Astrocyte of the hippocampus (primary cell): ENCODE measurements at places on chromosomes 2 and 18.

GRCh38 chr2:8235419-8235818 is 446.4 kb upstream of the ID2 start:
- no peak for DNase-seq

GRCh38 chr2:85692039-85692645 is 2.0 kb upstream of the GNLY start:
- no peak for DNase-seq

GRCh38 chr2:224969633-224970260 is 72.5 kb downstream of the DOCK10 start:
- DNase-seq, result no peak

DNA sequence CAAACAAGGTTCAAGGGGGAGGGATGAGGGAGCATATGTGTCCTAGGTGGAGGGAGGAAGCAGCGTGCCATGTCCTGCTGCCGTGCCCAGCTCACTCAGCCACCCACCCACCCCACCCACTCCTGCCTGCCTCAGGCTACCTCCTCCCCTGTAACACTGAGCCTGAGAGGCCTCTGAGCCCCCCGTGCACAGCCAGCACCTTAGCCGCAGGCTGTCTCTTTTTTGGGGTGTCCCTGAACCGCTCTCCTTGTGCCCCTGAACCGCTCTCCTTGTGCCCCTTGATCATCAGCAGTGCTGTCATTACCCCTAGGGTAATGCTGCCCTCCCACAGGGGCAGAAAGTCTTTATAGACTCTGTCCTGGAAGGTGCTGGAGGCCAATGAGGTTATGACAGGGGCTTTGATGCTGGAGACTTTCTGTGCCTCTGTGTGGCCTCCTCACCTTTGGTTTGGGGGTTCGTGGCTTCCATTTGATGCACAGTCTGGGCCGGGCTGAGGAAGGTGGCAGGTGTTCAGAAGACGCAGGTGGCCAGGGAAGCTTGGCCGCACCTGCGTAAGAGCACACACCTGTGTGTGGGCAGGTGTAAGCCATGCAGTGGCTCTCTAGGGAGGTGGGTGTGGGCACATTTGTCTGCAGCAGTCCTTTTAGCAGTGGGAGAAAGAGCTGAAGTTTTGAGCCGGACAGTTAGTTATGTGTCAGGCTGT is 140.0 kb downstream of the SEPTIN10 start:
- DNase-seq, result no peak

DNA sequence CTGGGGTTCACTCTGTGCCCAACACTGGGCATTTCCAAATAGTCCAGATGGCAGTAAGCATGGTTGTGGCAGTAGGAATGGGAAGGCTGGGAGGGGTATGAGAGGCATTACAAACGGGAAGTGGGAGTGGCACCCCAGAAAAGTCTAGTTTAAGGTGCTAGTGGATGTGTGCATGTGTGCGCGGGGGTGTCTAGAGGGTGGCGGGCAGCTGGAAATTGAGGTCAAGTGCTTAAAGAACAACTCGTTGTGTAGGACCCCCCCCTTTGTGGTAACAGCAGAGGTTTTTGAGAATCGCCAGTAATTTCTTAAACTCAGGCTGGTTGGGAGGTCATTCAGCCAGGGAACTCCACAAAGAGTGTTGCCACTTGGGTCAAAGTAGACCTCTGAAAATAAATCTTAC is 69.9 kb downstream of the RHBDD1 start:
- DNase-seq, result no peak

- peak; percentile 32 for DNase-seq
Measured at GRCh38 chr2:20231598-20232026, 6.7 kb upstream of the SDC1 start.

GRCh38 chr2:200863782-200864175 is 679 bp downstream of the CLK1 start:
- DNase-seq, result no peak

DNA sequence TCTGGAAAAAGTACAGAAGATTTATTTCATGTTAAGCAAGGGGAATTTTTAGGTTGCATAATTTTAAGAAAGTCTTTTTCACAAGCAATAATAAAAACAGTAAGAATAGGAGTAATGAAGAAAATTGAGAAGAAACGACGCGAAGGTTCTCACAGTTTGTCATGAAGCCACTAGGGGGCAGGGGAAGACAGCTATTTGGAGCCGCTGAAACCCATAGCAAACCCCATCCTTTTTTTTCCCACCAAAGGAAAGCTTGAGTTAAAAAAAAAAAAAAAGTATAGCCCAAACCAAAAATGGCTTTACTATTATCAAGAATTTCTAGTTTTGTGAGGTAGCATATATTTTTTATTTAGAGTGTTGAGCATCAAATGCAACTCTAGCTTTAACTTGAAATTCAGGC is 300.9 kb downstream of the PHLPP1 start:
- DNase-seq, result peak; percentile 76

- DNase-seq, result no peak
Measured at GRCh38 chr2:47379384-47379783, 23.6 kb upstream of the MSH2 start.

- peak; percentile 61 for DNase-seq
Measured at GRCh38 chr18:3594760-3595368, 144.9 kb downstream of the TGIF1 start.

- DNase-seq, result no peak
Measured at GRCh38 chr2:136014411-136014810, 29.0 kb upstream of the DARS1 start.

GRCh38 chr2:169007356-169007755 is 23.8 kb downstream of the ABCB11 start:
- no peak for DNase-seq

DNA sequence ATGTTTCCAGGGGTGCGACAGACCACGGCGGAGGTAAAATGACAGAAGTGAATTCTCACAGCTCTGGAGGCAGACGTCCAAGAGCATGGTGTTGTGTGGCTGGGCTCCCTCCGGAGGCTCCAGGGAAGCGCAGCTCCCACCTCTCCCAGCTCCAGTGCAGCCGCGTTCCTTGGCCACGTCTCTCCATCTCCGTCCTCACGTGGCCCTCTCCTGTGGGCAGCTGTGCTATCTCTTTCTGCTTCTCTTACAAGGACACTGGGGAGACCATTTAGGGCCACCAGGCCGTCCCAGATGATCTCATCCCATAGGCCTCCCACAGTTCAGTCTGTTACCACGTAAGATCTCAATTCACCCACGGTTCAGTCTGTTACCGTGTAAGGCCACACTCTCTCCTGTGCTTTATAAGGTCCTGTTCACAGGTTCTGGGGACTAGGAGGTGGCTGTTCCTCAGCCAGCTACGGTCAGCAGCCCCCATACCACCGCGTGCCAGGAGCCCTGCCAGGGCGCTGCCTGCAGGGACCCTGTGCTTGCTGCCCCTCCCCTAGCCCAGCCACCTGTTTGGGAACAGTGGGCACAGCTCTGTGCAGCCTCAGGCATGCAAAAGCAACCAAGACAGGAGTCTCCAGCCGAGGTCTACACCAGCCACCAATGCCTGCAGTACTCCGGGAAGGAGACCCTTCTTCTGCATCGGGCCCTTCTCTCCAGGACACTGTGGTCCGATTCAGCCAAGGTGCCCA is 2.9 kb upstream of the MAB21L4 start:
- no peak for DNase-seq

- no peak for DNase-seq
Measured at GRCh38 chr2:179677746-179678505, 183.5 kb downstream of the ZNF385B start.

- DNase-seq, result no peak
Measured at GRCh38 chr2:69386360-69386759, 667 bp downstream of the GFPT1 start.

DNA sequence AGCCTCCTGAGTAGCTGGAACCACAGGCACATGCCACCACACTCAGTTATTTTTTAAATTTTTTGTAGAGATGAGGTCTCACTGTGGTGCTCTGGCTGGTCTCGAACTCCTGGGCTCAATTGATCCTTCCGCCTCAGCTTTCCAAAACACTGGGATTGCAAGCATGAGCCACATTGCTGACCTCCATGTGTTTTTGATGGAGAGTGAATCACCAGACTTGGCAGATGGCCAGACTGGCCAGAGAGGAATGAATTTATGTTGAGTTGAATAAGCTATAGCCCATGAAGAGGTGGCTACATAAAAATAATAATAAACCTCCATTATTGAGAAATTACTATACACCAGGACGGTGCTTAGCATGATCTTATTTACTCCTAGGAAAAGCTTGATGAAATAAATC is 91.5 kb downstream of the MREG start:
- peak; percentile 85 for DNase-seq

DNA sequence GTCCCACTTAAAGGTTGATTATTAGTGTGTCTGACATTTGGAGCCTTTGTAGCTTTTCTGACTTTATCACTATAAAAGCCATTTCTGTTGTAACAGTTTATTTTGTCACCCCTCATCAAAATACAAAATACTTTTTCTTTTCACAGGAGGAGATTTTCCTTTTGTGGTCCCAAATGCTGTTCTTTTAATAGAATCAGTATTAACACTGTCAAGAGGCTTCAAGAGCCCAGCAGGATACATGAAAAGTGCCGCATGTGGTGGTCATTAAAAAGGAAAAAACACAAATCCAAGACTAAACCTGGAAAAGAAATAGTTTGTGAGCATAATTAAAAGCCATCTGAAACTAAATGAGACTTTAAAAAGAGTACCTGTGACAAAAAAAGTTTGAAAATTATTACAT is 515.7 kb downstream of the DCDC2C start:
- no peak for DNase-seq

- DNase-seq, result no peak
Measured at GRCh38 chr2:67532387-67532786, 135.3 kb downstream of the ETAA1 start.

- no peak for DNase-seq
Measured at GRCh38 chr2:27150639-27151230, 1.9 kb downstream of the TCF23 start.

DNA sequence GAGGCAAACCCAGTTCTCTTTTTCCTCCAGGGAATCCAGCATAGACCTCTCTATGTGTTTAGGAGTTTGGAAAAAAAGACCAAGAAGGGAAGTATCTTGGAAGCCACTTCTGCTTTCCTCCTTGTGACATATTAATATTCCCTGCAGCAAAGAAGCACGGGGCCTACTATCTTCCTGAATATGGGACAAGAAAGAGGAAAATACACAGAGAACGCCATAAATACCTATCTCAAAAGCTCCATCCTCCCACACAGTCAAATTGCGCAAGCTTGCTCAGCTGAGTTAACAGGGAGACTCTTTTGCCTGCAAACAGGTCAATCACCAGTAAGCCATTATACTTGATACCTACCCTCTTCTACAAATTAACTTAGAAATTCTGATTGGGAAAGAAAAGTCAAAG is 16.7 kb upstream of the RAPH1 start:
- no peak for DNase-seq

DNA sequence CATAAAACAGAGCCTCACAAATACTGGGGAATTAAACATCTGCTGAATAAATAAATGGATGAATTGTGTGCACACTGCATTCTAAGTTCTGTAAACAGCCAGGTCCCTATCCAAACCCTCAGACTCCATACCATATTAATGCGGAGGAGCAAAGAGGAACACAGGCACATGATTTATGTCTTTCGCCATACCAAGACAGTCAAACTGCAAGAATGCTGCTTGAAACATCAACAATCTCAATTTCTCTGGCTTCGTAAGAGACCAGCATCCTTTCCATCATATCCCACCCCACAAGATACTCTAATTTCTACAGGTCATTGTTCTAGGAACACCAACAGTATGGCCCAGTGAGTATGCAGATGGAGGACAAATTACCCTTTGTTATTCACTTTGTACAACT is 15.0 kb downstream of the KANSL3 start:
- DNase-seq, result no peak

DNA sequence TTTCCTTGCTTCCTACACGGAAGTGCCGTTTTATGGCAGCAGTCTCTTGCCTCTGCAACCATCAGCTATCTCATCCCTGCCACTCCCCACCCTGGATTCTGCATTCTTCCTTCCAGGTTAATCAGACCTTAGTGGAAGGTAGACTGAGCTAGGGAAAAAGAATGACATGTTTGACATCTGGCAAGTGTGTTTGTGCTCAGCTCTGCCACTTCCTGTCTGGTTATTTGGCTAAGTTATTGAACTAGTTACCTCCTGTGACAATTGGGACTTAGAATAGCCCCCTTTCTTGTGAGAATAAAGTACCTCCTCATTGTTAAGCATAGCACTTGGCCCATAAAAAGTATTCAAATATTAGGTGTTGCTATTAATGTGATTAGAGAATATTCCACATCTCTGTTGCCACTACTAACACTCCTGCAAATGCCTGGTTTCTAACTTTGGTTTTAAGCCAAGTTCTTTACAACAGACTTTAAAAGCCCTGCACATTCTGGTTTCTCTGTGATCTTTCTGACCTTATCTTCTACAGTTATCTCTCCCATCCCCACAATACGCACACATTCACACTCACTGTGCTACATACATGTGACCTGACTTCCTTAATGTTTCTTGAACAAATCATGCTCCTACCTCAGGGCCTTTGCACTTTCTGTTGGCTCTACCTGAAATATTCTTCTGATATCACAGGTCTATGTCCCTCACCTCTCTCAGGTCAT is 10.8 kb upstream of the MAPRE2 start:
- DNase-seq, result no peak

GRCh38 chr2:136068581-136069227 is 49.2 kb downstream of the CXCR4 start:
- no peak for DNase-seq

GRCh38 chr2:222319586-222320435 is 21.0 kb upstream of the PAX3 start:
- DNase-seq, result peak; percentile 47

DNA sequence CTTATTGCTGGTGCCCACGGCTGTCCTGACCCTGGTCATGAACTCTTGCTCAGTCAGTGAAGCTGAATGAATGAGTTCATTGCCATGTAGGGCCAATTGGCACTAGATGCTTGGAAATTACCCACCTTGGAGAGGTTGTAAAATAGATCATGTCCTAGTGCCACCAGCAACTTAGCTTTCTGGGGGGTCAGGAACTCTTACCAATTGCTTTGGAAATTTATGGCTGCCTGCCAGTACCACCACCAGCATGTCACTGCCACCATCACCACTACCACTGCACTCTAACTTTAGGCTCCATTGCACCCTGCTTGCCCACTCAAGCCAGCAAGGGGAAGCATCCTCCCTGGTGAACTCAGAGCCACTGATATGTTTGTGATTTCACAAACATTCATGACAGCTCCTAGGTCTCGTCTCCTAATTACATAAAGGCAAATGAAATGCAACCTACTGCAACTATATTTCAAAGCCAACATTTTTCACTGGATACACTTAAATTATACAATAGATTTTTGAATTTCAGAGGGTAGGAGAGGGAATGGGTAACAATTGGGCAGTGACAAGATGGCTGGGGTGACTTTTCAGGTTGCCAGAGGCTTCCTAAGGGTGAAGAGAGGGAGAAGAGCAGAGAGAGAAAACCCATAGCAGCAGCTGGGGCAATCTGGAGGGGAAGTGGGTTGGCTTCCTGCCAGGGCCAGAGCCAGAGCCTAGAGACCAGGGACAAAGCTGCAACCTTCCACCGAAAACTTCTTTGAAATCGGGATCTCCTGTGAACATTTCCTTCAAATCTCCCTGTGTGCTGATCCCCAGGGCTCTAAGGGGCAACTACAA is 3.5 kb upstream of the EMILIN1 start:
- peak; percentile 19 for DNase-seq

GRCh38 chr2:186927867-186928191 is 78.9 kb upstream of the ZSWIM2 start:
- DNase-seq, result no peak

- DNase-seq, result no peak
Measured at GRCh38 chr2:222318712-222319585, 20.2 kb upstream of the PAX3 start.
